ENCODE measurements at places on chromosomes 7 and 10.

DNA sequence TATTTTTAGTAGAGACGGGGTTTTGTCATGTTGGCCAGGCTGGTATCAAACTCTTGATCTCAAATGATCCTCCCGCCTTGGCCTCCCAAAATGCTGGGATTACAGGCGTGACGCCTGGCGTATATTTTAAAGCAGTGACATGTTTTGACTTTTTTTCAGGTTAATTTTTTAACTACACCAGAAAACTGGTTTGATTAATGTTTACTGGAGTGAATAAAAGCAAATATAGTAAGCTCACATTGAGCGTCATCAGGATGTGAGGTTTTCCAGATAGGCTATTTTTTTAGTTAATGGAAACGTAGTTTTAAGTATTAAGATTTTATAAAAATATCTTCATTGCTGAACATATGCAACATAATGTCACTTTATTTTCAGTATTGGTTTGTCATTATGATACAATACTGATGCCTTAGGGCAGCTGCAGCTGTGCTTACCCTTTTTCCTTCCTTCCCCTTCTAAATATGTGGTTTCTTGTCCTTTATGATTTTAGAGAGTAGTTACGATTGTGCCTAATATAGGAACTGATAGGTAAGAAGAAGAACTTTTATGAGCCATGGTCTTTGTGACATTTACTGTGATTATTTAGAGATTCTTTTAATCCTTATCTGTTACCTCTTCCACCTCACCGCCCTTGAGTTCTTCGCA lies 37.3 kb downstream of the TMEM60 start:
- DNase-seq, result no peak

- no peak for DNase-seq
Measured at GRCh38 chr10:114735946-114736345, 77.9 kb upstream of the ABLIM1 start.

- DNase-seq, result no peak
Measured at GRCh38 chr7:4659551-4660286, 22.4 kb upstream of the FOXK1 start.

GRCh38 chr7:20795881-20796280 lies 9.2 kb upstream of the SP8 start:
- no peak for DNase-seq

DNA sequence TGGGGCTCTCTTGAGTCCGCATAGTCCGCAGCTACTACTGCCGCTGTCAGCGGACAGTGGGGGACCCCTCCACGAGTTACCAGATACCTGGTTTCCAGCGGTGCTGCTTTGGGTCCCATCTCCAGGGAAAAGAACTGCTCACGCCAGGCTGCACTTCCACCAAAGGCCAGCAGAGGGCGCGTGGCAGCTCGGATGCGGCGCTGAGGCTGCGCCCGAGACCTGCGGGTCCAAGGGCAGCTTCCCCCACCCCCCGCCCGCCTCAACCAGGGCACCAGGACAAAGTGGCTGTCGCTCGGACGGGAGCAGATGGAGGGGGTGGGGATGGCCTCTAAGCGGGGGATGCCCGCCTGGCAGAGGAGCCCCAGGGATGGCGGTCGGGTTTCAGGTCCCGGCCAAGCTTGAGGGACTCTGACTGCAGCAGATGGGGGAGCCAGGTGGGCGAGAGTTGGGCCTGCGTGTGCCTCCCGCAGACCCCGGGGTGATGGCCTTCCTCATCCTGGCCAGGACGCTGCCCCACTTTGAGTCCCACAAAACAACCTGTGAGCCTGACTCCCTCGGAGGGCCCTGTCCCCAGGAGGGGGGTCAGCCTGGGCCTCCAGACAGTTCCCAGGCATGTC lies 23.8 kb upstream of the ZNF735 start:
- no peak for DNase-seq

DNA sequence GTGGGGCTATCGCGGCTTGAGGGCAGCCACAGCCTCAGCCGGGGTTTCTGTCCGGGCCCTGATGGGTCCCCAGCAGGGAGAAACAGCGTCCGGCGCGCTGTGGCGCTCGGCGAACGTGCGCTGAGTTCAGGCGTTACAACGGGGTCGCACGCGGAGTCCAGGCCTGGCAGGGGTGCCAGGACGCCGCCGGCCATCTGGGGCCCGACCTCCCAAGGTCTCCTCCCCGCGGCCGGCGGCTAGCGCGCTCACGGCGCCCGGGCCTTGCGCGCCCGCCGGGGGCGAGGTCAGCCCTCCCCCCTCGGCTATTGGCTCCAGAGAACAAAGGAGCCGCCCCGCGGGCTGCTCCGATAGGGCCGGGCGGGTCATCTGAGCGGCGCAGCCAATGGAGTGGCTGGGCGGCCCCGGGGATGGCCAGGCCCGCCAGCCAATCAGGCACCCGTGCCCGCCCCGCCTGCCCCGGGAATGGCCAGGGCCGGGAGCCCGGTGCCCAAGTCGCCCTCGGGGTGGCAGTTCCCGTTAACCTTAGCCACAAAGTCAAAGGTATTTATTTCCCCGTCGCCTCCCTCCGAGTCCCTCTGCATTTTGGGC lies at the start of gene ZNF775:
Gene ZNF775, plus strand, starts transcription at position 478 of the 588 bp plus-strand sequence. CDS start 9,141 bp downstream, outside the sequence.
- peak; percentile 82 for DNase-seq

DNA sequence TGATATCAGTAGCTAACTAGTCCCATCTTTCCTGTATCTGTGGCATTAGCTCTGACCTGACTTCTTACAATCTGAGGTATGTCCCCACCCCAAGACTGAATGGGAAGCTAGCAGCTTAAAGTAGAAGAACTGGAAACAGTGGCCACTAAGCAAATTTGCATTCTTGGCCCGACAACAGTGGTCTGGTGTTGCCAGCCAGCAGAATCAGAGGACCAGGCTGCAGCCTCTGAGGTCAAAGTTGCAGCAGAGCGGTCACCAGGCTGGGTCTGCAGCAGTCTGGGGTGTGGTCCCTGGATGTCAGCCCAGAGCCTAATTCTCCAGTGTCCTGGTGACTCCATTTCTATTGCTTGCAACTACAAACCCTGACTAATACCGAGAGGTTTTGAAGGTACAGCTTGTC lies 26.3 kb downstream of the FAM107B start:
- no peak for DNase-seq

DNA sequence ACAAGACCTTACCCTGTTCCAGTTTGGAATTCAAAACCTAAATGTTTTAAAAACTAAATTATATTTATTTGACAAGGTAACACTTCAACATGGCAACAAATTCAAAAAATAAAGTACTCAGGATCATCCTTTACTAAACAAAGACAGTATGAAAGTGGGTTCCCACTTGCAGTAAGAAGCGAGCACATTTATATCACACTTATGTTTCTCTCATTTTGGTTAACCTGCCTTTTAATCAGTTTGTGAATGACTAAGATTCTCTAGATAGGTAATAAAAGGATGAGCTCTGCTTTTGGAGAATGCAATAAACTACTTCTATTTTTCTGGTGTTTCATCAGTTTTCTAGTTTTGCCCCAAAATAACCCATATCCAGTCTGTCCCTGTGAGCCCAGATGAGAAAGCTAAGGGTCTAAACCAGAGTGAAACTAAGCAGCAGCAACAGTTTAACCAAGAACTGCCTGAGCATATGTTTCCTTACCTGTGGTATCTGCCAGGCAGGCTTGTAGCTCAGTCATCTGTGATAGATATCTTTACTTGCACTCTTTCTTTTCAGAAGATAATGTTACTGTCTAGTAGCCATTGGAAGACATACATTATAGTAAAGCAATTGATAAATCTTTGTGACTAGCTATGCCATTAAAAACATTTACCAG lies 64.1 kb downstream of the ABLIM1 start:
- DNase-seq, result no peak

- no peak for DNase-seq
Measured at GRCh38 chr7:158252081-158252836, 335.4 kb downstream of the PTPRN2 start.

- no peak for DNase-seq
Measured at GRCh38 chr10:129942936-129943715, 20.9 kb downstream of the EBF3 start.

GRCh38 chr7:112678626-112679025 lies 111.6 kb downstream of the TMEM168 start:
- DNase-seq, result no peak

DNA sequence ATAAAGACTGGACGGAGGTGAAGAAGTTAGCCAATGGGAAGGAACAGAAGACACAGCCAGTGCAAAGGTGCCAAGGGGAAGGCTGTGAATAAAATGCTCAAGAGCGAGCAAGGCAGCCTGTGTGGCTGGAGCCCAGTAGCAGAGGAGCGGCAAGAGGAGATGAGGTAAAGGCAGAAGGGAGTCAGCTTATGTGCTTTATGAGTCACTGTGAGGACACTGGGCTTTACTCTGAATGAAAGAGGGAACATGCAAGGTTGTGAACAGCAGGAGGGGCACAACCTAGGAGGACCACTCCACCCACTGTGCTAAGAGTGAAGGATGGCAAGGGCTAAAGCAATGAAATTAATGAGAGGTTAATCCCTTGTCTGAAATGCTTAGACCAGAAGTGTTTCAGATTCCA lies 129.0 kb upstream of the ODAD2 start:
- no peak for DNase-seq

GRCh38 chr10:103127241-103127640 lies 65.8 kb downstream of the NT5C2 start:
- no peak for DNase-seq

DNA sequence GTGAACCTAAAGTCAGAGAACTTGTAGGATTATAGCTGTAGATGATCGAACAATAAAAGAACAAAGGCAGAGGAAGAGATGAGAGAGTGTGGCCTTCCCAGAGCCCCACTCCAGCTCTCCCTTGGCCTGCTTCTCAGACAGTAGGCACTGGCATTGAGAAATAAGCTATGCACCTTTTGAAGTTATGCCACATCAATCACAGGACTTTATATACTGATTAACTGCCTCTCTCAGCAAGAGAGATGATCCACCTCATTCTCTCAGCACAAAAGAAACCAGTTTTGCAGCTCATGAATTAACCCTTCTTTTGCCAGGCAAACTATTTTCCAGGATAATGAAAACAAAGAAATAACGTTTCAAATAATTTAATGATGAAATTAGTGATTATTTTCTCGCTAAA lies 22.0 kb upstream of the CTTNBP2 start:
- no peak for DNase-seq

- no peak for DNase-seq
Measured at GRCh38 chr10:114070710-114071109, 27.0 kb downstream of the ADRB1 start.

DNA sequence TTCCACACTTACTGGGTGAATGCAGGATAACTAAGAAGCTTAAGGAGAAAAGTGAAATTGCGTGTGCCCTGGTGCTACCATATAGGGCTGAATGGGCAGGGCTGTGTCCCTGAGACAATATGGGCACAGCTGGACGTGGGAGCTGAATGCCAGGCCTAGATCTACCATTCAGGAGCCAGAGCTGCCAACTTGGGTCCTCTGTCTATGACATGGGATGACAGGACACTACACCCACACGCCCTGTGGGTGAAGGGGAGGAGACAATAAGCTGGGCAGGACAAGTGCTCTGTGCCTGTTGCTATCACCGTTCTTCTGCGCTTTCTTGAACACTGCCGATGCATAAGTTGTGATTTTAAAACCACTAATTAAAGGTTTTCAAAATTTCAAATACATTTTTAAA lies 293.9 kb downstream of the TNS3 start:
- DNase-seq, result no peak

DNA sequence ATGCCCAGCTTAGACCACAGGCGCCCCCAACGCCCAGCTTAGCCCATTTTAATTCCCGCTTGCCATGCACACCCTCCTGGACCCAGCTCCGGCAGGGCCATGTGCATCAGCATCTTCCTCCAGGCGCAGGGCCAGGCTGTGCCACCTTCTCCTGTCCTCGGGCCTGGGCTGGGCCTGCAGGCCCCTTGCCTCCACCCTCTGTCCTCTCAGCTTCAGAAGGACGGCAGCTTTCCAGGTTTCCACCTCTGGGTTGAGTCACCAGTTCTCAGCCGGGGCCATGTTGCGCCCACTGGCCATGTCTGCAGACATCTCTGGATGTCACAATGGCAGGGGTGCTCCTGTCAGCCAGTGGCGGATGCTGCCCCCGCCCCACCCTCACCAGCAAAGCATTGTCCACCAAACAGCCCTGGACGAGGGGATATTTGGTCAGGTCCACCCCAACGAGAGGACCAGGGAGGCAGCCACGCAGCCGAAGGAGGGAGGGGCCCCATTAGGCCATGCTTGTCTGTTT lies 59.1 kb upstream of the NKX6-2 start:
- no peak for DNase-seq

- DNase-seq, result no peak
Measured at GRCh38 chr10:66927971-66928770, 2.3 kb downstream of the LRRTM3 start.

GRCh38 chr7:148986742-148987009 lies 41.6 kb downstream of the PDIA4 start:
- DNase-seq, result no peak

DNA sequence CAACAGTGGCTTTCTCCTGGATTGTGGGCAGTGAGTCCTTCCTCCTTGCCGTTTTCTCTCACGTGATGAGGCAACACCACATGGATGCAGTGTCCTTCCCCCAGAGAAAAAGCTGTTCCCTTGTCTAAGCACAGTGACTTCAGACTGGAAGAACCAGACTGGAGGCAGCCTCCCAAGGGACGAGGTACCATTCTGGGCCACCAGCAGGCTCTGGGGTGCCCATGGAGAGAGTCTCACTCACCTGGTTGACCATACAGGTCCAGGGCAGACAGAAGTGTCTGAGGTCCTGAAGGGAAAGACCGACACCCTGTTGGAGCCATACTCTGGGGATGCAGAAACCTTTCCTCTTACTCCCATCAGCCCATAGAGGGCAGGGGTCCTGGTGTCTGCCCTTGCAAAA lies 69.2 kb upstream of the DOCK1 start:
- DNase-seq, result no peak

DNA sequence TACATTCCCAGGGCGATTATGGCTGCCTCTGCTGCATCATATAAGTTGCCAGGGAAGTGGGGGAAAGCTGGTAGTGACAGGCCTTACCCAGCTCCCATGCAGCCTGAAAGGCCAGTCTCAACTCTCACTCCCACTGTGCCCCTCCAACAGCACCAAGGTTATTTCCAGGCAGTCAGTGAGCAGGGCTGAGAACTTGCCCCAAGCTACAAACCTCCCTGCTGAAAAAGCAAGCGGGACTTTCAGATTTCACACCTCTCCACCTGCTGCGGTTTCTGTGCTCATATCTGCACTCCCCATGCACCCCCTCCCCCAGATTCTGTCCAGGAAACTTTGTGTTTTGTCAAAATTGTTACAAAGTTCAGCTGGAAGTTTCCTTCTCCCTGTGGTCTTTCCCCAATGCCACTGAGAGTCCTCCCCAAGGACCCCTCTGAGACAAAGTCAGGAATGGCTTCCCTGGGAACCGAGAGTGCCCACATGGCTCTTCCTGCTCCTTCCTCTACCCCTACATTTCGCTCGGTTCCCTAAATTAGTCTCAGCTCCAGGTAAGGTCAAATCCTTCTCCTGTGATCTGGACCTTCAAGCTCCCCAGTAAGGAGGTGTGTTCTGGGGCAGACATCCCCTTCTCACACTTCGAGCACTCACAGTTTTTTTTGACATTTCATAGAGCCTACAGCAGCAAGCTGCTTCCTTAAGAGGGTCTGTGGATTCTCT lies 25.3 kb upstream of the WNT2 start:
- DNase-seq, result no peak

GRCh38 chr7:131106681-131107336 lies 220.9 kb upstream of the MKLN1 start:
- DNase-seq, result peak; percentile 47

GRCh38 chr10:20489961-20490360 lies 407.1 kb downstream of the NEBL start:
- no peak for DNase-seq
